ENCODE measurements at places on chromosomes 4 and X.

- DNase-seq, result no peak
These were observed 19.4 kb downstream of the TBC1D9 start for GRCh38 chr4:140736669-140737343.

- DNase-seq, result no peak
These were observed 169.8 kb downstream of the SCFD2 start for GRCh38 chr4:53195815-53196661.

DNA sequence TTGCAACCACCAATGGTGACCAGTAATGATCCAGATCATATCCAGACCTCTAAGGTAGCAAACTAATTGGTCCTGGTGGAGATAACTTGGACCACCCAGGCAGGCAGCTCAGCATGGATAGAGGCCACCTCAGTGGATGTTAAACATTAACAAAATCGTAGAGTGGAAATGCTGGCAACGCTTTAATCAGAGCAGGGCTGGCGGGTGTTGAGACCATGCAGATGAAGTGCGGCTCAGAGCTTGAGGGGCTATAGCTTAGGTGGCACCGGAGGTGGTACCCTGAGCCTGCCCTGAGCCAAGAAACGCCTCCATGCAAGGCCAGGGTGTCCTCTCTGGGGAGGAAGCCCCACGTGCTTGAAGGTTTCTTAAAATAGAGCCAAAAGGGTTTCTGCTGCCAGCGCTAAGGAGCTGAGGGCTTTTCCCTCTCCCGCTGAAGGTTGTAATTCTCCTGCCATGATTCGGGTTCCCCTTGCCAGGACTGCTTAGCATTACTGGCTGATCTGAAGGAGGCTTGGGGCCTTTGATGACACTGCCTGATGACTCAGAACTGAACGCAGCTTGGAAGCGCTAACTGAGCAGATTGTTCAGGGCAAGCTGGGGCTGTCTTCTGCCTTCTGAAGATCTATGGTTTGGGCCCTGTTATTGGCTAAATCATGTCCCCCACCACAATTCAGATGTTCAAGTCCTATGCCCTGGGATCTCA, 177.8 kb upstream of the ATP6AP2 start:
- no peak for DNase-seq

GRCh38 chrX:145213504-145213903, 33.8 kb upstream of the SPANXN1 start:
- no peak for DNase-seq

- no peak for DNase-seq
These were observed 238.1 kb downstream of the BMPR1B start for GRCh38 chr4:94995684-94996394.

GRCh38 chrX:129534816-129535578, 5.1 kb upstream of the OCRL start:
- no peak for DNase-seq

- DNase-seq, result no peak
These were observed 38.5 kb upstream of the TAPT1 start for GRCh38 chr4:16264798-16265197.

DNA sequence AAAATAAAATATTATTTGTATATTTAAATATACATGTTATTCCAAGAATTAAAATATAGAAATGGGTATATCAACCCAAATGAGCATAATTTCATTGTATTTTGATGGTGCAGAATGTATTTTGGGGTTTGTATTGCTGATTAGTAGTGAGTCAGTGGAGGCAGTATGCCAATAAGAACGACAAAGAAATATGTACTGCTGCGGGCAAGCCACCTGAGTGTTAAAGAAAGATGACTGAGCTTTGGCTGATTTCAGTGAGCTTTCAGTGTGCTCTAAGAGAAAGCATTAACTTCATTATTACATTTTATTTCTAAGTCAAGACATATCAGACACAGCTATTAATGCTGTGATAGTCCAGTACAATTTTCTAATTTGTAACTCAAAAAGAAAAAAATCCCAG, 297.8 kb downstream of the ANK2 start:
- DNase-seq, result no peak

DNA sequence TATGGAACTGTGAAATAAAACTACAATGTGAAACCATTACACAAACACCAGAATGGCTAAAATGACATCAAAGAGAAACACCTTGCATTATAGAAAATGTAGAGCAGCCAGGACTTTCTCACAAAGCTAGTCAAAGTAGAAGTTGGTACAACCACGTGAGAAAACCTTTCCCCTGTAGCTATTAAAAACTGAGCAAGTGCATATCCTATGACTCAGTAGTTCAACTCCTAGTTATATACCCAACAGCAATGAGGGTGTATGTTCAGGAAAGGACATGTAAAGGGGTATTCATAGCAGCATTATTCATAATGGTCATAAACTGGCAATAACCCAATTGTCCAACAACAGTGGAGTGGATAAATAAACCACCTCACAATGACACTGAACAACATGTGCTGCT, 177.5 kb upstream of the NUDT10 start:
- no peak for DNase-seq

Data from activated naive CD8-positive, alpha-beta T cell treated with anti-CD3 and anti-CD28 coated beads, Interleukin-2, amount 50 U/mL, for 16 hours (primary cell).